ENCODE measurements at places on chromosomes 2 and 18.

DNA sequence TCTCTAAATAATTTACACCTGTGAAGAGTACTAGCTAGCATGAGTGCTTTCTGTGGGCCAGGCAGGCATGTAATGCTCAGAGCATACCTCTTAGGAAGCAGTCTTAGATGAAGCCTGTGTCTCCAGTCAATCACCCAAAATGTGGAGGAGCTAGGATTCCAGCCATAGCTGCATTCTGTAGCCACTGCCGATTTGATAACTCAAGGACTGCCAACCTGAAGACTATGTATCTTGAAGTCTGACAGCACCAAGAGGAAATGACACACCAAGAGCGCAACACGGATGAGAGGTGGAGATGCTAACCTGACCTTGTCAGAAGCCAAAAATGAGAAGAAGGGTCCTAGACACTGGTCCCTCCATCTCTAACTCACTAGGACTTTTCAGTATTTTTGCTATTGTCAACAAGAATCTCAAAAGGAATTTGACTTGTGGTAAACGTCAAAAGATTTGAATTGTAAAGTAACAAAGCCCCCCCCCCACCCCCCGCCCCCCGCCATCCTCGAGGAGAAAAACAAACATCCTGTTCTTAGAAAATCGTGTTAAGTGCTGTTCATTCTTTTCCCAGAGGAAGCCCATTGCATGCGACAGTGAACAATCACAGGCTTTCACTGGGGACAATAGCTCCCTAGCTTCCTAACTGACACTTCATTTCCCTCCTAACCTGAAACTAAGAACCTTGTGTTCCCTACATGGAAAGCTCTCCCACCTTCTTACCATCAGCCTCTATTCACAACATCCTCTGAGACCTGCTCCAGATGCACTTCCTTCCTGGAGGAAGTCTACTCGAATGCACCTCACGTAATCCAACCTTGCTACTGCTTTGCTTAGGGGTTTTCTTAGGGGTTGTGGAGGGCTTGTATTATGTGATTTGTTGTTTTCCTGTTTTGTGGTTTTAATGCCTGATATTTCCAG, 14.7 kb downstream of the CDC42EP3 start:
- no peak for DNase-seq

DNA sequence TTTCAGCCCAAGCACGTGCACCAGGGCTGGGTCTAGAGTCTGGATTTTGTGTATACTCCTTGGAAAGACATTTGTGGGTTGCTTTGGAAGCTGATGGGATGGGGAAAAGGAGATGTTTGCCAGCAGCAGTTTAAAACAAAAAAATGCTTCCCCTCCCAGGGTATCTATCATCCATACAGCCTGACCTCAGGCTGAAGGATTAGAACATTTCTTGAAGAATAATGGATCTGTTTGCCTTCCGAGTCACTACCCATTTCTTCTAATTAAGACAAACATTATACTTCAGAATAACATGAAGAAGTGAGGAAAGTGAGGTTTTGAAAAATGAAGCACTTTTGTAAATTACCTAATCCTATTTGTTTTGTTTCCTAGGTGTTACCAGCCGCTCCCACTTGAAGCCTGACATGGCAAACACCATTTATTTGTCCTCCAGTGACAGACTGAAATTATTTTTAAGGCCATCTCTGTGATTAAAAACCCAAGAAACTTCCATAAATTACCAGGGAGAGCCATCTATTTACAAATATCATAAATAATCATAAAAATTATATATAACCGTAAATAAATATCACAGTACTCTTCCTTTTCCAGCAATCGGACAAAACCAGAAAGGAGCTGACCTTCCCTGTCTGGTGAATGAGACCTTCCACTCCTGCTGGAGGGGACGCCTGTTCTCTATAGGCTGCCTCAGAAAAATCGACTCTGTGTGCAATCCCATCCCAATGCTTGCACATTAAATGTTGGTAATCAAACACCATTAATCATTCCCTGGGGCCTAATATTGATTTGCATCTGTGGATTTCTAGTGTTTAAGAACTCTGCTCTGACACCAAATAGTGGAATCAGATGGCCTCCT, 106.8 kb downstream of the C1D start:
- DNase-seq = no peak

DNA sequence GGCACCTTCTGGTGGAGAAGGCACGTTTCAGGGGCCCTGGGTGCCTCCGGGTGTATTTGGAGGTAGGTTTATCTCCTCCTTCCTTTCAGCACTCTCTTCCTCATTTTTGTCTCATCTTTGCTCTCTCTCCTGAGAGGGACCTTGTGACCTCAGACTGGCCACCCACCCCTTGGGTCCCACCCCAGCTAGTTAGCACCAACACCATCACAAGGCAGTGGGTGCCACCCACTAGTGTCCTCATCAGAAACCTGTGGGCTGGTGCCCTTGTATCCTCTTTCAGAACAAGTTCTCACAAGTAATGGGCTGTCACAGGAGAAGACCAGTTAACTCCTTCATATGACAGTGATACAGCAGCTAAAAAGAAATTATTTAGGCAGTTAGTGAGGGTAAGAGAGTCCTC, 196.4 kb downstream of the UXS1 start:
- DNase-seq = no peak

GRCh38 chr2:237058423-237058822, 27.3 kb upstream of the COPS8 start:
- peak; percentile 63 for DNase-seq

DNA sequence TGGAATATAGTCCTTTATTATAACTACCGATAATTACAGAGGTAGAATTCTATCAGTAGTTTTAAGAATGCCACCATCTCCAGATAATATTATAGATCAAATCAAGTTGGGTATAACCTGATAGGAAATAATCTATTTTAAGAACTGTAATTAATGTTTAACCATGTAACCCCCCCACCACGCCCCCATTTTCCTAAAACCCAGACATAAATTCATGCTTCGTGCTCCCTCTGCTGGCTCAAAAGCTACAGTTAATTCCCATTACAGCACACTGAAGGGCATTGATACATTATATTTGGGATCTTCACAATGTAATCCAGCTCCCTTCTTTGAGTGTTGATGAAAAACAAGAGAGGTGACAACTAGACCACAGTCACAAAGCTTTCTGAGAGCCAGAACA, 228.0 kb upstream of the SMAD7 start:
- peak; percentile 25 for DNase-seq

Measured in NCI-H526 (cell line).